ENCODE measurements at places on chromosomes 2 and 18. TPM values are rescaled to one million over a fixed set of nuclear protein-coding genes. Genes with fewer than 3 reads are reported as not detected.

DNA sequence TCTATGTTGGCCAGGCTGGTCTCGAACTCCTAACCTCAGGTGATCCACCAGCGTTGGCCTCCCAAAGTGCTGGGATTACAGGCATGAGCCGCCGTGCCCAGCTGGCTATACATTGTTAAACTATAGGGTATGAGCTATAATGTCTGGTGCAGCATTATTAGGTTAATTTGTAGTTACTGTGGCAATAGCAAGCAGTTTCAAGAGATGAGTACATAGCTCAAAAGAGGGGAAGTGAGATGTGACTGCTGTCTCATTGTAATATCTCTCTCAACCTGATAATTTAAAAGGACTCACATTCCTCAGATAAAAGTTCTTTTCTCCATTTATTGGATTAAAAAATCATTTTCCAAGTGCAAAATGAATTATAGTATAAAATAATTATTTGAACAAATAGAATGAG lies 116.4 kb downstream of the INO80D start:
- DNase-seq: no peak

DNA sequence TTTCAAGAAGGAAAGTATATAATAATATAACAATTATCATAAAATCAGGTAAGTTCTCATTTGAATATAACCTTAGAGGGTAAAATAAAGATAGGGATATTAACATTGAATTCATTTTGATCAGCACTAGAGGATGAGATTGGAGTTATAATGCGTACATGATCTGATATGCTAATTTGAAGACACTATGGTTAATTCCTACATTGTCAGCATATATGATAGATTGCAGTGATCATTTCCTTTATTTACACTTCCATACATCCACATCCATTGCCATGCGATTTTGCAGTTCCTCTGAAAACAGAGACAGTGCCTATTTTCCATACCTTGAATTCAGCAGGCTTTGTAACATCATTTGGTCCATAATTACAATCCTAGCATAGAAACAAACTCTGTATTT lies 519.2 kb downstream of the CCDC85A start:
- DNase-seq: no peak

- no peak for DNase-seq
Observed at GRCh38 chr2:75561566-75562512, 1.1 kb upstream of the EVA1A start.

The TCF23 gene
- polyA plus RNA-seq: 0.36 TPM

- no peak for DNase-seq
Observed at GRCh38 chr18:79533591-79533990, 137.9 kb downstream of the NFATC1 start.

DNA sequence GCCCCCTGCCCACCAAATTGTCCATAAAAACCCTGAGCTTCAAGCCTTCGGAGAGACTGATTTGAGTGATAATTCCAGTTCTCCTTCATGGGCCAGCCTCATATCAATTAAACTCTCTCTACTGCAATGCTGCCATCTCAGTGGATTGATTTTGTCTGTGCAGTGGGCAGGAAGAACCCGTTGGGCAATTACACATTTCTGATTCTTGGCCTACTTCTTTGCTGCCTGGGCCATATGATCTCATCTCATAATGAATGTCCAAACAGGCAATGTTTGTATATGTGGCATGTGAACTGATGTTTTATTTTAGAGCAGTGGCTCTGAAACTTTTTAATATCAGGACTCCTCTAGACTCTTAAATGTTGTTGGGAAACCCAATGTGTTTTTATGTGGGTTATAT lies 101.2 kb upstream of the SLC38A11 start:
- DNase-seq: no peak

GRCh38 chr18:44579028-44579702 lies 101.5 kb upstream of the SETBP1 start:
- no peak for DNase-seq

GRCh38 chr18:49970319-49970718 lies 157.0 kb upstream of the ACAA2 start:
- no peak for DNase-seq
